ENCODE measurements at places on chromosomes 5 and 9.
A peak's percentile ranks its signal among the peaks of the same experiment; 100 is the strongest.

- DNase-seq, result no peak
Measured at GRCh38 chr9:18888290-18888689, 144.7 kb downstream of the SAXO1 start.

DNA sequence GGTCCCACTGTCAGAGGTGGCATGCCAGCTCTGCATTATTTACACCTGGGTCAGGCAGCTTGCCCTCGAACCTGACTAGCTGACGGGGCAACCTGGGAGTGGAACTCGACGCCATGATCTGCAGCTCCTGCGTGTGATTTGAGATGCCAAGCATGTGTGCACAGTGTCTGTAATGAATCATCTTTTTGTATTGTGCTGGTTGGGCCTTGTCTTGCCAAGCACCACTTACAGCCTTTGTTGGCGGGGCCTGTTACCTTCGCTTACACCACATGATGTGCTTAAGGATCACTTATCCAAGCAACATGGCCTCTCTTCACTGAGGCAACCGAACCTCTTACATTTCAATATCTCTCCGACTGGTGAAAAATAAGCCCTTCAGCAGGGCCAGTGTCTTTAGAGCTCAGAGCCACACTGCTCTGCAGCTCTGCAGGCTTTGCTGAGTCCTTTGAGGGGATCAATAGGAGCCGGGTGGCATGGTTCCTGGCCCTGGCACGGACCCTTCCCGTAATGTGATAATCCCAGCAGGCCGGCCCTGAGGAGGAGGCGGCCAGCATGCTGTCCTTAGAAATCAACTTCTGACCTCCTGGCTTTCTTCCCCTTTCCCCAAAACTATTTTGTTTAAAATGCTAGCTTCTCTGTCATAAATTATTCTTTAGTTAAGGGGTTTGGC is 297.7 kb upstream of the CD180 start:
- no peak for DNase-seq

DNA sequence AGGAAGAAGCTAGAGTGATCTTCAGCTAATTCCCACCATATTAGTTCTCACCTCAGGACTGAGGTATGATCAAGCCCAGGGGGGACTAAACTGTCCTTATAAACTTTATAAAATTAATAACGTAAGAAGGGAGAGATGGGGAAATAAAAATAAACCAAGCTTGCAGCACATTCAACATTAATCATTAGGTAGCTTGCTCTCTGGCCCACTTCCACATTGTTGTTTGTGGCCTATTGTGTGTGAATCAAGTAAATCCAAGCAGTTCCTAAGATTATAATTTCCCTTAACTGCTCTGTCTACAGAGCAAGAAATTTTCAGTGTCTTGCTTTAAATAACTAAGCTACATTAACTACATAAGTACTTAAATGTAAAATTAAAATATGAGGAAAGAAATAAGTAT is 131.3 kb upstream of the ABCA1 start:
- no peak for DNase-seq

- DNase-seq, result no peak
Measured at GRCh38 chr9:30977965-30978364, 1406.5 kb upstream of the ACO1 start.

DNA sequence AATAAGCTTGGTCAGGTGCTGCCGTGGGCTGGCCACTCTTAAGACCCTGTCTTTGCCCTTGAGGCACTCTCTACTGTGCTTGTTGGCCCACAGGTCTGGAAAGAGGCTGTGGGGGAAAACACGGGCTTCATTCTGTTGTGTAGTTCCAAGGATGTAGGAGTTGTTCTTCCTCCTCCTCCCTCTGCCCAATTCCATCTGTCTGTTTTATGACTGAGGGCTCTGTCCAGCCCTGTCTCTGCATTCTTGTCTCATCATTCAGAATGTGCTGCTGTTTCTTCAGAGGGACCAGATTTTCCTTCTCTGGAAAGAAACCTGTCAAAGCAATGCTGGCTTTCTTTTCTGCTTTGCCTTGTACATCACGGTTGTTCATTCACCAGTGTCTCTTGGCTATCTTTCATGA is 84.1 kb downstream of the MAP1B start:
- no peak for DNase-seq

DNA sequence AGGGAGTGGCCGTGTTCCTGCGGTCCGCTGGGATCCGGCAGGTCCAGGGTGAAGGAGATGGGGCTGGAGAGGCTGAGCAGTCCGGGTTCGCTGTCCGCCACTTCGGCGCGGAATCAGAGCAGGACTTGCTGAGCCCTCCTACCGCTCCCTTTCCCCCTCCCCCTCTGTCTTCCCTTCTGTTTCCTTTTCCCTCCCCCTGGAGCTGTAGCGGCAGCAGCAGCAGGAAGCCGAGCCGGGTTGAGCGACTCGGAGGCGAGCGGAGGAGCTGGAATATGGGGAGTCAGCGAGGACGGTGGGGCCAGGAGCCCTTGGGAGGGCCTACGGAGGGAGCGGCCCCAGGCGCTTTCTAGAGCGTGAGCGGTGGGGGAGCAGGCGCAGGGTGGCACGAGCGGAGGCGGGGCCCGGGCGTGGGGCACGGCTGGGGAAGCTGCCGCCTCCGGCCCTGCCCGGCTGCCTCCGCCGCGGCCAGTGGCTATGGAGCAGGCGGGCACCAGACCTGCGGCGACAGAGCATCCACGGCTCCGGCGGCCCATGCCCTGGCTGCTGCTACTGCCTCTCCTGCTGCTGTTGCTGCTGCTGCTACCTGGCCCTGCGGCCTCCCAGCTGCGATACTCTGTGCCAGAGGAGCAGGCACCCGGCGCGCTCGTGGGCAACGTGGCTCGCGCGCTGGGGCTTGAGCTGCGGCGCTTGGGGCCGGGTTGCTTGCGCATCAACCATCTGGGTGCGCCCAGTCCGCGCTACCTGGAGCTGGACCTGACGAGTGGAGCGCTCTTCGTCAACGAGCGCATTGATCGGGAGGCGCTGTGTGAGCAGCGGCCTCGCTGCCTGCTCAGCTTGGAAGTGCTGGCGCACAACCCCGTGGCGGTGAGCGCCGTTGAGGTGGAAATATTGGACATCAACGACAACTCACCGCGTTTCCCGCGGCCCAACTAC is at the start of gene PCDHAC2:
PCDHAC2 (plus strand) TSS at position 184 of the 933 bp plus-strand sequence; CDS start at position 475, 291 bp downstream.
- no peak for DNase-seq

DNA sequence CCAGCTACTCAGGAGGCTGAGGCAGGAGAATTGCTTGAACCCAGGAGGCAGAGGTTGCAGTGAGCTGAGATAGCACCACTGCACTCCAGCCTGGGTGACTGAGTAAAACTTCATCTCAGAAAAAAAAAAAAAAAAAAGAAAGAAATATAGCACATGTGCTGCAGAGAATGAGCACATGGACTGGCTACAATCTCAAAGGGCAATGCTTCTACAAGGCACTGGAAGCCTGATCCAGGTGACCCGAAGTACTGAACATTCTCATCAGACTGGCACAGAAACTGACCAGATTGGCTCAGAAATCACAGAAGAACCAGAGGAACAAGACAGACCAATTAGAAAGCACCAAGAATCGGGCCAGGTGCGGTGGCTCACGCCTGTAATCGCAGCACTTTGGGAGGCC is 4.8 kb downstream of the DYNC2I2 start:
- DNase-seq, result no peak

DNA sequence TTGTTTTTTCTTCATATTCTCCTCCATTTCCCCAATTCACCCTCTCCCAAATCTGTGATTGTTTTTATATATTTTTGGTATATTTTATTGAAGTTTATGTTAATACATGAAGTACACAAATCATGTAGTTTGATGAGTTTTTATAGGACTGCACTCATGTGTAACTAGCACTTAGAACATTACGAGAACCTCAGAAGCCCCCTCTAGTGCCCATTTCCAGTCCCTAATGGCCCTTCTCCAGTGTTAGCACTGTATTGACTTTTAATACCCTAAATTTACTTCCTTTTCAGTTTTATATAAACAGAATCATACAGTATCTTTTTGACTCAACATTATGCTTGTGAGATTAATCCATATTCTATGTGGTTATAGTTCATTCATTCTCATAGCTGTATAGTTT is 18.5 kb upstream of the FKTN start:
- DNase-seq, result no peak

GRCh38 chr5:173729079-173729765 is 112.8 kb upstream of the BOD1 start:
- no peak for DNase-seq

GRCh38 chr5:157870837-157871834 is 12.2 kb upstream of the CLINT1 start:
- no peak for DNase-seq

- no peak for DNase-seq
Measured at GRCh38 chr5:112733586-112733985, 4.1 kb upstream of the APC start.

DNA sequence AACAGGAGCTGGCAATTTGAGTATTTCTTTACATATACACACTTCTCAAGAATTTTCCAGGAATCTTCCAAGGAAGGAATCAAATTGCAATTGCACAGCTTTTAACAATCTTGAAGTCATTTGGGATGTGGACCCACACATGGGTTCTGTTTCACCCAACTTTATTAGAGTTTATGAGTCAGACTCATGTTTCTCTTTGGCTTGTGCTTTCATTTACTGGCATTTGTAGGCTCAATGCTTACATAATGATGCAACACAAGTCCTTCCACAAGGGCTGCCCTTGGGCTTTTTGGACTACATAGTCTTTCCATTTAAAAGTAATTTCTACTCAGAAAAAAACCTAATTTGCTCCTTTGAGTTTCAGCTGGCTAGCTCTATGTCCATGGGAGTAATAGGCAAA is 4.6 kb upstream of the CDC37L1 start:
- DNase-seq, result no peak

DNA sequence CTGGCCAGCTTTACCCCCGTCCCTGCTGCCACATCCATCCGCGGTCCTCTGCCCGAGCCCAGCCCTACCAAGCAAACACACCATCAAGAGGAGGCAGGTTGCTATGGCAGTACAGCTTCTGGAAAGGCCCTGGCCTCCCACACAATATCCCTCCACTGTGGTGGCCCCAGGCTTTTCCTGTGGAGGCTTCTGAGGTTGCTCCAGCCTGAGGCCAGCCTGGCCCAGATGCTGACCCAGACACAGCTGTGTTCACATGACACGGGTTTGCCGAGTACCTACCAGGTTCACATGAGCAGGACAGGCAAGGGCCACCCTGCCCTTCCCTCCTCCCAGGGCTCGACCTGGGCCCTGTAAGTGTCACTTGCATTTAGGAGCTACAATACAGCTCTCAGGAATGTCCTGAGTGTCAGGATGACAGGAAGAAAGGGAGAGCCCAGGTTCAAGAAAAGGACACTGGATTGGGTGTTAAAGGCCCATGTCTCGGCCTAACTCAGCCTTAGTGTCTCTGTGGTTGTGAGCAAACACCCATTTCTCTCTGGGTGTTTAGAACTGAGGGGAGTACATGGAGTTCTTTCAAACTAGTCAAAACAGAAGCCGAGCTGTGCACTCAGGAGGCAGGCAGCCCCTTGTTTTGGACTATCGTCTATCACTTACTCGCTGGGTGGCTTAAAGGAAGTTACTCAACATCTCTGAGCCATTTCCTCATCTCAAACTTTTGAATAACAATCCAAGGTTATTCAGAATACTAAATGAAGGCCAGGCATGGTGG is 40.2 kb downstream of the NAIF1 start:
- DNase-seq, result no peak

GRCh38 chr5:113213551-113214425 is 221.0 kb downstream of the TSSK1B start:
- DNase-seq, result peak; percentile 12

- no peak for DNase-seq
Measured at GRCh38 chr9:69171049-69171448, 3.0 kb upstream of the TJP2 start.

GRCh38 chr5:58300346-58300895 is 159.5 kb downstream of the PLK2 start:
- DNase-seq, result no peak

DNA sequence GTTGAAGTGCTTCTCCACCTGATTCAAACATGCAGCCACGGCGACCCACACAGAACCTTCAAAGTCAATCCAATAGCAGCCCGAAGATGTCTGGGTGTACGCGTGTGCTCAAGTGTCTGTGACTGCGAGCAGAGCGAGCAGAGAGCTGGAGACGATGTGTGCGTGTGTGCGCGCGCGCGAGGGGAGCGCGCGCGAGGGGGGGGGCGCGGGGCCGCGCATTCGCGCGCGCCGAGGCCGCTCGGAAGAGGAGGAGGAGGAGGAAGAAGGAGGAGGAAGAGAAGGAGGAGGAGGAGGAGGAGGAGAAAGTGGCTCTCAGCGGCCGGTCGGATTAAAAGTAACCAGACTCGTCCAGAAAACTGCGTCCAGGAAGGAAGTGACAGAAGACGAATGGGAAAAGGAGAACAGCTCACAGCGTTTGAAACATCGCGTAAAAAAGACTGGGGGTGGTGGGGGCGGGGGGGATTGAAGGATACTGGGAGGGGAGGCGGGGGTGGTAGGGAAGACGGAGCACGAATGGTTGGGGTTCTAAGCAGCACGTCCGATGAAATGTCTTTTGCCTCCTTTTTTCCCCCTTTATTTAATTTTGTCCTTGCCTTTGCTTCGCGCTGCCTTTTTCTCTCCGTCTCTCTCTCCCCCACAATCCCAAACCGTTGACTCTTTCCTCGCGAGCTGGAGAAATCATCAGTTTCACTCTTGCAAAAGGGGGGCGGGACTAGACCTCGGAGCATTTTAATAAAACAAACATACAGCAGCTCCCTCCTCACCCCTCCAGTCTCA is at the start of gene MEF2C:
MEF2C (minus strand) TSS at position 126 of the 777 bp plus-strand sequence. CDS start 59,396 bp downstream, outside the sequence.
- DNase-seq, result peak; percentile 82

GRCh38 chr5:154945695-154946301 is 4.9 kb downstream of the MRPL22 start:
- DNase-seq, result no peak

GRCh38 chr9:5301544-5301943 is 3.0 kb downstream of the RLN2 start:
- no peak for DNase-seq

GRCh38 chr5:169602535-169602934 is 19.0 kb downstream of the SPDL1 start:
- no peak for DNase-seq

- peak; percentile 10 for DNase-seq
Measured at GRCh38 chr5:32076699-32077695, 97.1 kb downstream of the GOLPH3 start.

- no peak for DNase-seq
Measured at GRCh38 chr5:81147886-81148571, 85.1 kb upstream of the CKMT2 start.

GRCh38 chr9:127961613-127962155 is 19.1 kb downstream of the EEIG1 start:
- no peak for DNase-seq

DNA sequence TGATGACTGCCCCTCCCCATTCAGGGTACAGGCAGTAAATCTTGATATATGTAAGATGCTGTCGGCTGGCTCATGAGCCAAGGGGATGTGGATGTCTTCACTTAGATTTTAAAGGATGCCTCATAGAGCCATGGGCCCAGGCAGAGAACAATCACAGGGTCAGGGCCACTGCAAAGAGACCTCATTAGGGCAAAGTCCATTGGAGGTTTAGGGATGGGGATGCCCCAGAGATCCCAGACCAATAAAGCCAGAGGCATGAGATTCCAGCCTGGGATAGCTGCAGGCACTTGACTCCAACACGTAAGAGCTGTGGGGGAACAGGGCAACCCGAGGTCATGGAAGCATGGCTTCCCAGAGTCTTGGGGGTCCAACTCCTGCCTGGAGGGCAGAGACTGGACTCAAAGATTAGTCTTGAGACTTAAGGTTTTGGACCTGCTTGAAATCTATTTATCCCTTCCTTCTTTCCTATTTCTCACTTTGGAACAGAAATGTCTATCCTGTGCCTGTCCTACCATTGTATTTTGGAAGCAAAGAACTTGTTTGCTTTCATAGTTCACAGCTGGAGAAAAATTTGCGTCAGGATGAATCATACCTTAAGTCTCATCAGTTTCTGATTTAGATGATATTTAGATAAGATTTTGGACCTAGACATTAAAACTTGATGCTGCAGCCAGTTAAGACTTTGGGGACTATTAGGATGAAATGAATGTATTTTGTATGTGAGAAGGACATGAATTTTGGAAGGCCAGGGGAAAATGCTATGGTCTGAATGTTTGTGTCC is 101.3 kb upstream of the ADRA1B start:
- no peak for DNase-seq

Measured in GM12864 (cell line).